ENCODE measurements at places on chromosomes 4 and X.

DNA sequence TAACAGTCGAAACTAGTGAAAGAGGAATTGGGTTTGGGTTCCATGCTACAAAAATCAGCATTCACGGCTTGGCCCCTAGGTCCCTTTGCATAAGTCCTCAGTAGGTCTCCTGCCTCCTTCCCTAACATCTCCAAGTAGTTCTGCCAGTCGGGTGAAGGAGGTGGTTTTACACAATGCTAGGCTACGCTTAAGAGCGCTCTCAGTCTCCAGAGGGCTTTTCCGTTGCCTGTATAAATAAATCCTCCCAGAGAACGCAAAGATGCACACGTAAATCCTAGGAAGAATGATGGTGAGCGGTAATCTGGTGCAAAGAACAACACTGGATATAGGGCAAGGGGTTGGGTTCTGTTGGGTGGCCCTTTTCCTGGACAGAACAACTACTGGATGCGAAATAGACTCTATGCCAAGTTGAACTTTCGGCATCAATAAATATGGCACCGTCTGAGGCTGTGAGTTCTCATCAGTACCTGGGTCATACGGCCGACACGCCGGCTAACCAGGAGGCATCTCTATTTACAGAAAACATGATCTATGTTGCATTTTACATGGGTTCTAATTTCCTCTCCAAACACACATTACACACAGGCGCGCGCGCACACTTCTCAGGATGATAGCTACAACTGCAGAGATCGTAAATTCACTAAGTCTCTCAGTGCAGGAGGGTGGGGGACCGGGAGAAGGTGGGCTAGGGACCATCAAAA, 1.3 kb downstream of the CAMK2D start:
- DNase-seq = peak; percentile 7

DNA sequence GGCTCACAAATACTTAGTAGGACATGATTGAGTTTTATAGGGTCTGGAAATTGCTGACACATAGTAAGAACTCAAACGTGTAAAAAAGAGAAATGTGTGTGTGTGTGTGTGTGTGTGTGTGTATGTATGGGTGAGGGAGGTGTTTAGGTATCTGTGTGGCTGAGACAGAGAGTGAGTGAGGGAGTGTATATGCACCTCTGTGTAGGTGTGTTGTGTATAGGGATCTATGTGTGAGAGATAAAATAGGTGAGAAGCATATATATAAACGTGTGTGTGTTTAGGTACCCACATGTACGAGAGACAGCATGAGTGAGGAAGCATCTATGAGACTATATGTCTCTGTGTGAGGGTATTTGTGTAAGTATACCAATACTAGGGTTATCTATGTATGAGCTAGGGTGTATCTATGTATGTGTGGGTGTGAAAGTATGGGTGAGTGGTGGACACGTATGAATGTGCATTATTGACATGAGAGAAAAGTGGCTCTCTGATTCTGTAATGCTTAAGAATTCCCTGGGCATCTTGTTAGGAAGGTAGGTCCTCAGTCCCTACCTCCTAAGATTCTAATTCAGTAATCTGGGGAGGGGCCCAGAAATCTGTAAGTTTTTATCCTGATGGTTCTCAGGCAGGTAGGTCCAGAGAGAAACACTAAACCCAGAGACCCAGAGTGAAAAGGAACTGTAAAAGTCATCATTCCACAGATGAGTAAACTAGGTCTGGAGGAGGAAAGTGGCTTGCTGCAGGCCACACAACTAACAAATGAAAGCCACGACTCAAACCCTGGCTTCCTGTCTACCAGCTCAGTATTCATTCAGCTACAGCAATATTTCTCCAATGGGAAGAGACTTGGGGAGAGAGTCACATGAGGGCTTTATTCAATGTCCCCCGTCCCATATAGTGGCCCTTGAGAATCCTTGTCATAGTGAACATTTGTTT, 237.0 kb downstream of the IDS start:
- no peak for DNase-seq

DNA sequence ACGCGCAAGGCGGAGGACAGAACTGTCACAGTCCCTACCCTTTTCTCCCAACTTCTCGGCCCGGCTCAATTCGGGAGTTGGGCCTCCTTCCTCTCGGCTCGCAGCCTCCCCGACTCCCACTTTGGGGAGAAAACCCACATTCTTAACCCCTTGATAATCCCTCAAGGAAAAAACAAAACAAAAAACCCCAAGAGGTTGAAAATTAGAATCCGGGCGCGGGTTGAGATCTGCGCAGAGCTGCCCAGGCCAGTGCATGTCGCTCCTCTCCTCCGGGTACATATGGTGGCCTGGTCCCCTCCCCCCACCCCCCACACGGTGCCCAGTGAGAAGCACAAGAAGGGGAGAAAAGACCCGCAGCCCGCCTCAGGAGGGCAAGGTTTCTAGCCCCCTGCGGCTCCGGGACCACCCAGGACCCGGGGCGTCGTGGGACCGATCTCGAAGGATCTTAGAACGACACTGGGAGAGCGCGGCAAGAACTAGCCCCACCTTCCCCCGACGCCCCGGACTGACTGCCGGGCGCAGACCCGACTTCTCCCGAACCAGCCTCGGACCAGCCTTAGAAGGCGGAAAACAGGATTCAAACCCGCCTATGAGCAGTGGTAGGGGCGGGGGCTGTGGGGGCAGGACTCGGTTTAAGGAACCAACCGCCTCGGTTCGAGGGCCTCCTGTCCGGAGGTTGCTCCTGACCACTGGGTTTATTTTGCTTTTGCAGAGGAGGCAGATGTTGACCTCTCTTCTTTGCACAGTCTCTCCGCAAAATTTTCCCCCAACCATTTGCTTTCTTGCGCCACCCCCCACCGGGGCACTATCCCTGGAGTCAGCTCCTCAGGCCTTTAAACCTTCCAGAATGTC, 2.5 kb upstream of the PDGFRA start:
- no peak for DNase-seq

GRCh38 chr4:163332526-163333406, at the start of gene NPY1R:
Gene NPY1R, minus strand, starts transcription at chr4:163332596. Its CDS starts 6,042 bp downstream, at chr4:163326554.
- DNase-seq = peak; percentile 58

GRCh38 chrX:151792505-151792904, 58.0 kb downstream of the CNGA2 start:
- DNase-seq = no peak

- DNase-seq = no peak
Measured at GRCh38 chrX:143634663-143635455, 1.0 kb downstream of the SLITRK4 start.

- no peak for DNase-seq
Measured at GRCh38 chrX:150337536-150337935, 25.6 kb upstream of the MAMLD1 start.

DNA sequence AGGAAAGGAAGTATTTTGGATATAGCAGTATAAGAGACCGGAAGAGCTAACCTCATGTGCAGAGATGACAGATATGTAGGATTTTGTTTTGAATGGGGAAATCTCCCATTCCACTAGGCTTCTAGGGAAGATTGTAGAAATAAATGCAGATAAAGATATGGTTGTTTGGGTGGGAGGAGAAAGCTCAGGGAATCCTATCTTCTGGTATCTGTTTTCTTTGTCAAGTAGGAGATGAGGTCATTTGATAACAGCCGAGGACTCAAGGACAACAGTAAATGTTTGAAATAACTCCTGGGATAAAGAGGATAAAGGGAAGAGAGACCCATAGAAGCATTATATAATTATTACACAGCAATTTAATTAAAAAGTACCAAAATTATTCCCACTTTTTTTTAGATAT, 24.7 kb upstream of the ZMAT1 start:
- DNase-seq = no peak

GRCh38 chr4:18020671-18021469, 685 bp downstream of the LCORL start:
- DNase-seq = peak; percentile 81

GRCh38 chr4:153409924-153410501, 56.1 kb upstream of the TMEM131L start:
- no peak for DNase-seq

DNA sequence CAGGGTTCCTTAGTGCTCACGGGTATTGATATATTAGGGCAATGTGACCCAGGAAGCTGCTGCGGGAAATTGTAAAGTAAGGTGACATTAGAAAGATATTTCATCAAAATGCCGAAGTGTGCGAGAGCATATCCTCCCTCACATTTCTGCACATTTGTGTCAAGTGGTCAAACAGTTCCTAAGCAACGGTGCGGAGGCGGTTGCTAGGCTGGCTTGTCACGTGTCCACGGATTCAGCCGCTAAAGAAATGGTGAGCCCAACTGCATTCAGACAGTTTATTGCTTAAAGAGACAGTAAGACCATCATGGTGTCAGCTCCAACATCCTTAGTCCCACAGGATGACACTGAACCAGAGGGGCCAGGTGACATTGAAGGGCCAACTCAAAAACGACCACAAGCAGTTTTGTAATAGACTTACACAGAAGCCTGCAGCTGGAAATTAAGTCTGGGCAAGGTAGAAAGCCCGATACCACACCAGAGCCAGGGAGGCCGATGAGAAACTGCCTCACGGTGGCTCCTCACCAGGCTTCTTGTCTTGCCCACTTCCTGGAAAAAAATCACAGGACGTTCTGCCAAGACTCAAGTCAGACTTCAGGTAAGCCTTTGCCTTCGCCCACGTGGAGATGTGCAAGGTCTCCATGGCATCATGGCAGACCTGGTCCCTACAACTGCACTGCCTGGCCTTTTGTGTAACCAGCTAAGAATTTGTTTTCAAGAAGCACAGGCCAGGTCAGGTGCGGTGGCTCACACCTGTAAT, 50.4 kb downstream of the USP11 start:
- no peak for DNase-seq

DNA sequence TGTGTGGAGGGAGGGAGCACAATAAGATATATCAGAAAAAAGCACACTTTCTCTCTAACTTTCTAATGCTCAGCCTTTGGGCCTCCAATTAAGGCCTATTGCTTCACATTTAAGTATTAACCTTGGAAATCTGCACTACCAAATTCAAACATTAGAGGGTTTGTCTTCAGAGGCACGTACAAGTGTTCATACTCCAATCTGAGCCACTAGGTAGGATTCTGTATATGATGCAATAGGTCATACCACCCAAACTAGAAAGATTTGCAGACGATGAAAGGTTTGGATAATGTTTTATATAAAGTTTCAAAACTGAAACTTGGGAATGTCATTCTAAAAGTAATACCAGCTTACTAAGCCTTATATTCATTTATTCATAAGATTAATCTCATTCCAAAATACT, 106.4 kb downstream of the MID1 start:
- DNase-seq = no peak

DNA sequence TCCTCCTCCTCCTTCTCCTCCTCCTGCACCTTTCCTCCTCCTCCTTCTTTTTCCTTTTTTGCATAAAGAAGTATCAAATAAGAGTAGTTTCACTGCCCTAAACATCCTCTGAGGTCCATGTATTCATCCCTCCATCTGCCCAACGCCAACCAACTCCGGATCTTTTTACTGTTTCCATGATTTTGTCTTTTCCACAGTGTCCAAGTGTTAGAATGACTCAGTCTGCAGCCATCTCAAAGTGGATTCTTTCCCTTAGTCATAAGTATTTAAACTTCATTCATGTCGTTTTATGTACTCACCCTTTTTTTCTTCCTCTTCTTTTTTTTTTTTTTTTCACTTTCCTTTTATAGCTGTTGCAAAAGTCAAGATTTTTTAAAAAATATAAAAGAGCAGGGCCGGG, 12.9 kb downstream of the CSF2RA start:
- peak; percentile 45 for DNase-seq

DNA sequence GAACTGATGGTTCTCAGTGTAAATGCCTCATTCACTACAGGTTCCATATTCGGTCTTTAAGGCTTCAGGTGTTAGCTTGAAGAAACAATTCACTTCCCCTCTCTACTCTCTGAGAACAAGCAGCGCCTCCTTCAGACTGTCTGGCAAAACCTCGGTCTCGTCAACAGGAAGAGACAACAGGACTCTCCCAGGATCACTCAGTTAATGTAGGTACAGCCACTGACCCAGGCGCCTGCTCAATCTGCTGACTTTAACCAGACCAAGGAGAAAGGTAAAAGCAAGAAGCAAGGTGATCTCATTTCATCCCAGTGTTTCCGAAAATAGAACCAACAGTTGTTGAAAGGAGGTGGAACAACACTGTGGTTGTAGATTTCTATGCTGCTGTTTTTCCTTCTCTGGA, 102.2 kb downstream of the SLC2A9 start:
- no peak for DNase-seq

DNA sequence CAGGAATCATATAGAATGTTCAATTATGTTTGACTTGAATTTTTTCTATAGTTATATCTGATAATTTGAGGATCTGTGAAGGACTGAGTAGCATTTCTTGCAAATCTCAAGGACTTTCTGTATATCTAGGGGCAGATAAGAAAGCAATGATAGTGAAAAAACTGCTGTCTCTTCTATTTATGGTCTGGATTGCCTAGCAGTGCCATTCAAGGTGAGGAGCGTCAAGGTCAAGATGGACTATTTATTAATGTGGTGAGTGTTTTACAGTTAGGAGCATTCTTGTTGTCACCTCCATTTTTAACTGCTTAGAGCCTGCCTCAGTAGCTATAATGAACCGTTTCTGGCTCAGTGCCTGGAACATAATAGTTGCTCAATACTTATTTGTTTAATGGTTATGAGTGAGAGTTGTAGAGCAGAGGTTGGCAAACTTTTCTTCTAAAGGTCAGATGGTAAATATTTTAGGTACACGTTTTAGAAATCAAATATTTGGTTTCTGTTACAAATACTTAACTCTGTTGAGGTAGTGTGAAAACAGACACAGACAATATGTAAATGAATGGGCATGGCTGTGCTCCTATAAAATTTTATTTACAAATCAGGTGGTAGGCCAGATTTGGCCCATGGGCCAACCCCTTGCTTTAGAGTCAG, 523.2 kb upstream of the IGFBP7 start:
- no peak for DNase-seq

GRCh38 chr4:7074426-7074825, 6.6 kb upstream of the GRPEL1 start:
- DNase-seq = no peak

- DNase-seq = peak; percentile 55
Measured at GRCh38 chr4:183398298-183399125, 45.9 kb upstream of the CDKN2AIP start.

DNA sequence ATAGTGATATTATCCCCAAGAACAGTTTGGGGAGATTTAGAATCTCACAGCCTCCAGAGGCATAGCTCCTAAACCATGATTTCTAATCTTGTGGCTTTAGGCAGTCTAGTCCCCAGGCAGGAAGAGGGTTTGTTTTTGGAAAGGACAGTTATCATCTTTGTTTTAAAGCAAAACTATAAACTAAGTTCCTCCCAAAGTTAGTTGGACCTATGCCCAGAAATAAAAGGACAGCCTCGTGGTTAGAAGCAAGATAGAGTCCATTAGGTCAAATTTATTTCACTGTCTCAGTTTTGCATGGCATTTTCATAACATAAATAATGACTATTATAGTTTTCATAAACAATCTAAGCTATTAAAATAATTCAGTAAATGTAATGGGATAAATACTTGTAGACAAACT, 120.5 kb downstream of the MAGEC2 start:
- no peak for DNase-seq

DNA sequence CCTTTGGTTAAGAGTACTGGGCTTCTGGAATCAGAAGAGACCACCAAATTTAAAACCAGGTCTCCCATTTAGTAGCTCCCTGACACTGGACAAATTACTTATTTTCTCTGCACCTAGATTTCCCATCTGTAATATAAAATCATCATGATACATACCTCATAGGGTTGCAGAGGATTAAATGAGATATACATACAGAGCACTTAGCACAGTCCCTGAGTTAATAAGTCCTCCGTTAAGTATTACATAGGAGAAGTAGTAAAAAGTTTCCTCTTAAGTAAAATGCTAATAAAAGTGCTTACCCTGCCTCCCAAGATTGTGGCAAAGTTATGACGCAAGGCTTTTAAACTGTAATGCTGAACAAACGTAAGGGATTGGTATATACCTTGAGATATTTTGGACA, 539 bp upstream of the CHIC1 start:
- DNase-seq = peak; percentile 2

Data from A549 (cell line).